ENCODE measurements at places on chromosomes 11 and 22. TPM values are rescaled to one million over a fixed set of nuclear protein-coding genes. Genes with fewer than 3 reads are reported as not detected.

Gene TXN2
- total RNA-seq = 66.1 TPM

Gene CHRM4
- total RNA-seq = 8.5 TPM

Gene SMIM35
- not detected for total RNA-seq

Gene LMO1
- total RNA-seq = 5.7 TPM

Gene RTN4R
- 38.3 TPM for total RNA-seq

Gene OR52W1
- total RNA-seq = not detected

DNA sequence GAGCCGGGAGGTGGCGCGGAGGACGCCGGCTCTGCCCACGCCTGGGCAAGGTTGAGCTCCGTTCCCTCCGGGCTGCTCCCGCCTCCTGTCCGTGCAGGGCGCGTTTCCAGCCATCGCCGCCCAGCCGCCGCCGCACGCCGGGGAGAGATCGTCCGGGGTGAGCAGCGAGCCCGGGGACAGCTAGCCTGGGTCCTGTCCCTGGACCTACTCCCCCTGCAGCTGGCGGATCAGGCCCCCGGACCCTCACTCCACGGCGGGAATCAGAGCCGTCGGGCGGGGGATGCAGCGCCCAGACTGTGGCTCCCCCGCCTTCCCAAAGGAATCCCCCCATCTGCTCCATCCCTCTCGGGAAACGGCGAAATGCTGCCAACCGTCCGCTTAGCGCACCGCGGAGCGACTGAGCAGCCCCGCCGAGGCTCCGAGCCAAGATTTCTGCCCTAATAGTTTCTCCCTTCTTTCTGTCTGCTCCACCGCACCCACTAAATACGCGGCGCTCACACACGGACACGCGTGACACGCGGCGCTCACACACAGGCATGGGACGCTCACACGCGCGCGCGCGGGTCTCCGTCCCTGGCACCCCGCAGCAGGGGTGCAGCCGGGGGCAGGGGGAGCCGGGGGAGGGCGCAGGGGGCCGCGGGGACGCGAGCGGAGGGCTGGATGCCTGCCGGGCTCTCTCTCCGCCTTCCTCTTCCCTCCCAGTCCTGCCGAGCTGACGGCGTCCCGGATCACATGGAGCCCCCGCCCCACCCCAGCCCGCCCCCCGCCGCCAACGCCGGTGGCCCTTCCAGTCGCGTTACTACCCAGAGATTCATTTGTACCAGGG lies at the start of gene KCNJ5:
Gene KCNJ5 (plus strand): TSS at position 814 of the 826 bp plus-strand sequence. CDS start 19,918 bp downstream, outside the sequence.
- H3K4me1 ChIP-seq = peaks cover 22% of the 10 kb centered on the region
- no peaks in the 10 kb centered on the region for H3K36me3 ChIP-seq
- H3K4me3 ChIP-seq = peak within 1 kb of the TSS; percentile 89
- peak within 1 kb of the TSS; percentile 84 for H3K27ac ChIP-seq
- peaks cover 12% of the 10 kb centered on the region for H3K27me3 ChIP-seq

DNA sequence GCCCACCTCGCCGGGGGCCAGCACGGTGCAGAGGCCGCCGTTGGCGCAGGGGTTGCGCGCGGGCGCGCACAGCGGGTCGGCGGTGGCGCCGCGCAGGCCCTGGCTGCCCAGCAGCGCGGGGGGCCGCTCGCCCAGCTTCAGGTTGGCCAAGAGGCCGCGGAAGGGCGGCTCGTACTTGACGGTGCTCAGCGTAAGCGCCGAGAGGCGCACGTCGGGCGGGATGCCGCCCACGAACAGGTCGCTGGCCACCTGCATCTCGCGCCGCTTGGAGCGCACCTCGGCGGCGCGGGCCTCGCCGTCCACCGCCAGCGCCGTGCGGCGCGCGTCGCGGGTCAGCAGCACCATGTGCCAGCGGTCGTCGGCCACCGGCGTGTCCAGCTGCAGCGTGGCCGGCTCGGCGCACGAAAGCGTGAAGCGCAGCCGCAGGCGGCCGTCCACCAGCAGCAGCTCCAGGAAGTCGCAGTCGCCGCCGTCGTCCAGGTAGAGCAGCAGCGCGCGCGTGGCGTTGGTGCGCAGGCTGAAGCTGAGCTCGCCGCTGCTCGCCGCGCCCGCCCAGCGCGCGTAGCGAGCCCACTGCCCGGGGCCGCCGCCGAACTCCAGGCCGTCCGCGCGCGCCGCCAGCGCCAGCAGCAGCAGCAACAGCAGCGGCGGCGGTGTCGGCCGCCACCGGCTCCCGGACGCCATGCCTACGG lies 9.8 kb downstream of the NRXN2 start:
- H3K27ac ChIP-seq = no peak overlapping the region
- H3K27me3 ChIP-seq = peaks cover 30% of the 10 kb centered on the region
- H3K4me1 ChIP-seq = peaks cover 40% of the 10 kb centered on the region
- no peaks in the 10 kb centered on the region for H3K36me3 ChIP-seq
- H3K4me3 ChIP-seq = no peak overlapping the region

DNA sequence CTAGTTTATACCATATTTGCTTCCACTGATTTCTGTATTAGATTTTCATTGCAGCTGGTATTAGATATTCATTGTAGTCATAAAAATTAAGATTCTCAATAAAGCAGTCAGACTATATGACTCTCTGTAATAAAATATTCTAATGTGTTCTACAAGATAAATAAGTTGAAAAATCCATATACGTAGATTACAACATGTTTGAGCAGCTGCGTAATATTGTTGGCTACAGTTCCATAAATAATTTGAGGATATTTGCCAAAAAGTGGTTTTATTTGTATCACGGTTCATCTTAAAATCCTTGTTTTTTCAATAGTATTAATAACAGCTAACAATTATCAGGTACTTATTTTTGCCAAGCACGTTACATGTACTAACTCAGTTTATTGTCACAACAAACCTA lies 668.6 kb upstream of the CCDC90B start:
- no peak overlapping the region for H3K4me3 ChIP-seq
- DNase-seq = no peak

- no peak overlapping the region for H3K27ac ChIP-seq
- H3K36me3 ChIP-seq = peaks cover 2% of the 10 kb centered on the region
- H3K27me3 ChIP-seq = no peaks in the 10 kb centered on the region
Measured at GRCh38 chr11:74288911-74289310, 22.5 kb downstream of the P4HA3 start.

GRCh38 chr11:120032766-120033390 lies 105.0 kb downstream of the TRIM29 start:
- no peaks in the 10 kb centered on the region for H3K36me3 ChIP-seq
- no peaks in the 10 kb centered on the region for H3K4me1 ChIP-seq
- no peak overlapping the region for H3K4me3 ChIP-seq
- H3K27ac ChIP-seq = no peak overlapping the region
- DNase-seq = no peak
- peaks cover 5% of the 10 kb centered on the region for H3K27me3 ChIP-seq

GRCh38 chr22:22599248-22599647 lies 40.2 kb upstream of the PRAME start:
- peaks cover 8% of the 10 kb centered on the region for H3K27me3 ChIP-seq
- H3K4me1 ChIP-seq = peaks cover under 1% of the 10 kb centered on the region
- peaks cover 8% of the 10 kb centered on the region for H3K36me3 ChIP-seq
- DNase-seq = no peak
- no peak overlapping the region for H3K27ac ChIP-seq

- no peak overlapping the region for H3K27ac ChIP-seq
- peak; percentile 47 for DNase-seq
- no peak overlapping the region for H3K4me3 ChIP-seq
- peaks cover 6% of the 10 kb centered on the region for H3K36me3 ChIP-seq
- peaks cover 58% of the 10 kb centered on the region for H3K4me1 ChIP-seq
Measured at GRCh38 chr11:119706887-119707286, 22.1 kb downstream of the NECTIN1 start.

- no peak overlapping the region for H3K4me3 ChIP-seq
- no peaks in the 10 kb centered on the region for H3K27me3 ChIP-seq
- peak; percentile 12 for DNase-seq
- H3K27ac ChIP-seq = no peak overlapping the region
Measured at GRCh38 chr11:2574553-2575535, 125.0 kb downstream of the KCNQ1OT1 start.

- H3K27ac ChIP-seq = no peak overlapping the region
- peaks cover 25% of the 10 kb centered on the region for H3K4me1 ChIP-seq
- peaks cover under 1% of the 10 kb centered on the region for H3K27me3 ChIP-seq
- H3K36me3 ChIP-seq = no peaks in the 10 kb centered on the region
- DNase-seq = no peak
- H3K4me3 ChIP-seq = no peak overlapping the region
Measured at GRCh38 chr11:126739499-126740145, 260.9 kb downstream of the KIRREL3 start.

DNA sequence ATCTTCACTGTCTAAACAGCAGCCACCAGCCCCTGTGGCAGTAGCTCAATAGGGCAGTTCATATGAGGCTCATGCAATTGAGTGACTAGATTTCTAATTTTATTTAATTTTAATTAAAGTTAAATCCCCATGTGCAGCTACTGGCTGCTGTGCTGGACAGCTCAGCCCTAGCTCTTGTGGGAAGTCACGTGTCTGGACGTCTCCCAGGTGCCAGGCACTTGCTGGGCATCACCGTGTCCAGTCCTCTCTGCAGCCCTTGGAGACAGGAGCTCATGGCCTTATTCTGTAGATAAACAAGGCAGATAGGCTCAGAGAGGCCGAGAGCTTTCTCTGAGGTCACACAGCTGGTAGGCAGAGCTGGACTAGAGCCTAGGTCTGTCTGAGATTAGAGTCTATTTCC lies 95.0 kb downstream of the ARHGAP8 start:
- no peak for DNase-seq
- peaks cover 3% of the 10 kb centered on the region for H3K27me3 ChIP-seq
- peaks cover 5% of the 10 kb centered on the region for H3K36me3 ChIP-seq
- H3K27ac ChIP-seq = no peak overlapping the region
- no peak overlapping the region for H3K4me3 ChIP-seq
- no peaks in the 10 kb centered on the region for H3K4me1 ChIP-seq

GRCh38 chr11:57191311-57192219 lies 9.8 kb downstream of the LRRC55 start:
- peaks cover 13% of the 10 kb centered on the region for H3K36me3 ChIP-seq
- H3K4me1 ChIP-seq = peaks cover 7% of the 10 kb centered on the region
- peaks cover 2% of the 10 kb centered on the region for H3K27me3 ChIP-seq
- no peak overlapping the region for H3K27ac ChIP-seq
- H3K4me3 ChIP-seq = no peak overlapping the region
- no peak for DNase-seq

- no peaks in the 10 kb centered on the region for H3K36me3 ChIP-seq
- no peak for DNase-seq
- peaks cover 8% of the 10 kb centered on the region for H3K4me1 ChIP-seq
- peaks cover 3% of the 10 kb centered on the region for H3K27me3 ChIP-seq
Measured at GRCh38 chr11:119447664-119448242, 24.8 kb upstream of the THY1 start.

GRCh38 chr11:44870181-44870580 lies 80.5 kb downstream of the TP53I11 start:
- DNase-seq = no peak
- H3K36me3 ChIP-seq = no peaks in the 10 kb centered on the region
- peaks cover 2% of the 10 kb centered on the region for H3K27me3 ChIP-seq

GRCh38 chr22:49773531-49773930 lies 54.1 kb downstream of the BRD1 start:
- DNase-seq = no peak
- no peak overlapping the region for H3K4me3 ChIP-seq
- H3K4me1 ChIP-seq = peaks cover 8% of the 10 kb centered on the region
- H3K36me3 ChIP-seq = no peaks in the 10 kb centered on the region
- H3K27ac ChIP-seq = no peak overlapping the region
- H3K27me3 ChIP-seq = peaks cover 12% of the 10 kb centered on the region

DNA sequence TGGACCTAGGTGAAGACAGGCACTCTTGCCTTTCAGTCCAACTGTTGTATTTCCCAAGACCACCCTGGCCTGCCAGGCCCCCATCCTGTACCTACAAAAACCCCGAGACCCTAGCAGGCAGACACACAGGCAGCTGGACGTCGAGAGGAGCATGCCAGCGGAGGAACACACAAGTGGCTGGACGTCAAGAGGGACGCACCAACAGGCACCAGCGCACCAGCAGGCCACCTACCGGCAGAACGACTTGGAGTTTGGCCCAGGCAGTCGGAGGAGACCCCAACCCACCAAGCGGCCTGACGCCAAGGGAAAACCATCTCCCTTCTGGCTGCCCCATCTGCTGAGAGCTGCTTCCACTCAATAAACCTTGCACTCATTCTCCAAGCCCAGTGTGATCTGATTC lies 1883.4 kb upstream of the RAG2 start:
- no peak overlapping the region for H3K27ac ChIP-seq
- no peaks in the 10 kb centered on the region for H3K4me1 ChIP-seq
- H3K27me3 ChIP-seq = no peaks in the 10 kb centered on the region
- no peaks in the 10 kb centered on the region for H3K36me3 ChIP-seq

DNA sequence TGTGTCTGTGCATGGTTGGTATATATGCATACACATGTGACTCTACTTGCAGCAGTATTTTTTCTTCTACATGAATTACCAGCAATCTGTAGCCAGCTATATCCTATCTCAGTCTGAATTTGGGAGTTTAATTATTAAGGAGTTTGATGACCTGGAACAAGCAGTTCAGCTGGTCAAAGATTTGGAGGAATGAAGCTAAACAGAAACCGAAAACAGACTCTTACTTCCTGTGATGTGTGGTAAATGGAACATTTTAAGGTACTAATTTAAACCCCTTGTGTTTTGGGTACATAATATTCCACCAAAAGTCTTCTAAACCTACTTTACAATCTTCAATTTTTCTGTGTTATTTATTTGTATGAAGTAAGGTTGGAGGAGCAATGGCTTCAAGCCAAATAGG lies 124.4 kb upstream of the PGR start:
- H3K27me3 ChIP-seq = peaks cover 2% of the 10 kb centered on the region
- H3K36me3 ChIP-seq = no peaks in the 10 kb centered on the region
- H3K4me3 ChIP-seq = no peak overlapping the region
- no peak for DNase-seq

DNA sequence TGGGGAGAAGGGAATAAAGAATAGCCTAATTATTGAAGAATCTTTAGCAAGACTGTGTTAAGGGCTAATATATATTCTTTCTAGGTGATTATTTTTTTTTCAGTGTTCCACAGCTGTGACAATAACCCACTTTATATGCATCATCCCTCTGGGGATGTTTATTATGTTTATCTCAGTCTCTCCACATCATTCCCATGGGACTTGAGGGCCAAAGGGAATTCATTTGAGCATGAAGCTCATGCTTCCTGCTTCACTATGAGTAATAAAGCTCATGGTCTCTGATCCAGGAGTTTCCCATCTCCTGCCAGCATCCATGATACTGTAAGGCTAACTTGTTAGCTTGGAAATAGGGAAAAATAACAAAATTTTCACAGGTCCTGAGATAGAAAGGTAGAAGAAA lies 1888.4 kb downstream of the LRRC4C start:
- no peaks in the 10 kb centered on the region for H3K4me1 ChIP-seq
- DNase-seq = no peak
- no peak overlapping the region for H3K27ac ChIP-seq

- peaks cover 4% of the 10 kb centered on the region for H3K4me1 ChIP-seq
- DNase-seq = no peak
- no peaks in the 10 kb centered on the region for H3K36me3 ChIP-seq
- no peak overlapping the region for H3K27ac ChIP-seq
- no peak overlapping the region for H3K4me3 ChIP-seq
Measured at GRCh38 chr11:108559904-108560303, 33.7 kb downstream of the EXPH5 start.

- no peak for DNase-seq
- no peak overlapping the region for H3K4me3 ChIP-seq
- peaks cover 18% of the 10 kb centered on the region for H3K27me3 ChIP-seq
- H3K27ac ChIP-seq = no peak overlapping the region
- H3K4me1 ChIP-seq = no peaks in the 10 kb centered on the region
Measured at GRCh38 chr11:35142481-35143075, 3.6 kb downstream of the CD44 start.

Measured in glutamatergic neuron (in vitro differentiated cells).